ENCODE measurements at places on chromosomes 1 and 21.
A peak's percentile ranks its signal among the peaks of the same experiment; 100 is the strongest.

- no peak for DNase-seq
Observed at GRCh38 chr1:223810586-223810985, 35.2 kb downstream of the TP53BP2 start.

DNA sequence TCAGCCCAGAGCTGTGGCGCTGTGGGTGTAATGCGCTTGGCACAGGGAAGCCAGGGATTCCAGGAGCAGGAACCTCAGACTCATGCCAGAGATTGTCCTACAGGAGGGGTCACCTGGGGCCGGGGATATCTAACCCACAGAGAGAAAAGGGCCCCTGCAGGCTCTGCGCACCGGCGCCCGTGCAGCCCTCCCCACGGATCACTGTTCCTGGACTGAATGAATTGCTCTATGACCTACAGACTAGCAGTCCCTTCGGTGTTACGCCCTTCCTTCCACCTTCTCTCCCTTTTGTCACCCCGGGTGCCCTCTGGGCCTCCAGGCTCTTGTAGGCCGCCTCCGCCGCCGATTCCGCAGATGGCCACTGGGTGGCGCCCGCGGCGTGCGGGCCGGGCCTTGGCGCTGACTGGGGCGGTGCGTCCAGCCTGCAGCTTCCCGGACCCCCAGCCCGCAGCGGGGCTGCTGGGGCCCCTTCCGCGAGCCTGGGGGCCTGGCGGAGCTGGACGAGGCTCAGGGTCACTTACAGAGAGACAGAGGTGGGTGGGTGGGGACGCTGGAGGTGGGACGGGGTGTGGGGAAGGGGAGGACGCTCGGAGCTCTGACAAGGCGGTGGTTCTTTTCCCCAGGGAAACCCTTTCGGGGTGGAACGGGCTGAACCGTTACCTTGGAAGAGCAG is 101.3 kb downstream of the IER5 start:
- DNase-seq: peak; percentile 58

DNA sequence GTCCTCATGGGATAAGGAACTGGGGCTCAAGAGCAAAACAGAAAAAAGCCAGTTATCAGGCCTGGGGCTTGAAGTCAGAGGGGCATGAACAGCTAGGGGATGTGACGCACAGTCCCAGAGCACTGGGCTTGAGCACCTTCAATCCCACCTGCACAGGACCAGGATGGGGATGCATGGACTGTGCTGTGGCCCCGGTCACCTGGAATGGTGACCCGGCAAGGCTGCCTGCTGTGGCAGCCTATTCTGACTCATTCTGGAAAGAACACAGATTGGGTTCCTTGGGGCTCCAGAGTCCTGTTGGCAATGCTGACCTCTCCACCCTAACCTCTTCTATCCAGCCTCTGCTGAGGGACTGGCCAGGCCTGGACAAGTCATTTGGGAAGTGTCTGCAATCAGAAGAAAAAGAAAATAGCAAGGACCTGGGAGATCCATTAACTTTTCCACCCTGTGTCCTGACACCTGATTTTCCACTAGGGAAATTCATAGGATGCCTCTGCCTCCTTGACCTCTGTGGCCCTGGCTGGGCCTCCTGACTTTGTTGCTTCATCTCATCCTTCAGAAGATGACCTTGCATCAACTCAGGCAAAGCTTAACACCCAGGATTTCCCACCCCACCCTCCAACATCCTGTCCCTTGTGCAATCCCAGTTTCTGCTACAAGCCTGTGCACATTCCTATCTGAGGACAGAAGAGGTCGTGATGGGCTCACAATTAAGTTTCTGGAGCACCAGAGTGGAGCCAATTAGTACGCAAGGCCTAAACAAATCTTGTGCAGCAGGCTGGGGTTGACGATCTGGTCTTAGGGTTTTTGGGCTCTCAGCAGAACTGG is 17.9 kb upstream of the FMOD start:
- no peak for DNase-seq

DNA sequence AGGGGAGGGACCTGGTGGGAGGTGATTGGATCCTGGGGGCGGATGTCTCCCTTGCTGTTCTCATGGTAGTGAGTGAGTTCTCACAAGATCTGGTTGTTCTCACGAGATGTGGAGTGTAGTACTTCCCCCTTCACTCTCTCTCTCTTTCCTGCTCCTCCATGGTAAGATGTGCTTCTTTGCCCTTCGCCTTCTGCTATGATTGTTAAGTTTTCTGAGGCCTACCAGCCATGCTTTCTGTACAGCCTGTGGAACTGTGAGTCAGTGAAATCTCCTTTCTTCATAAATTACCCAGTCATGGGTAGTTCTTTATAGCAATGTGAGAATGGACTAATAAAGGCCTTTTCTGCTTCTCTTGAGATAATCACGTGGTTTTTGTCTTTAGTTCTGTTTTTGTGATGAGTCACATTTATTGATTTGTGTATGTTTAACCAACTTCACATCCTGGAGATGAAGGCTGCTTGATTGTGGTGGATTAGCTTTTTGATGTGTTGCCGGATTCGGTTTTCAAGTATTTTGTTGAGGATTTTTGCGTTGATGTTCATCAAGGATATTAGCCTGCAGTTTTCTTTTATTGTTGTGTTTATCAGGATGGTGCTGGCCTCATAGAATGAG is 45.5 kb downstream of the RABGAP1L start:
- DNase-seq: no peak

- no peak for DNase-seq
Observed at GRCh38 chr1:113109908-113110554, 37.0 kb downstream of the LRIG2 start.

DNA sequence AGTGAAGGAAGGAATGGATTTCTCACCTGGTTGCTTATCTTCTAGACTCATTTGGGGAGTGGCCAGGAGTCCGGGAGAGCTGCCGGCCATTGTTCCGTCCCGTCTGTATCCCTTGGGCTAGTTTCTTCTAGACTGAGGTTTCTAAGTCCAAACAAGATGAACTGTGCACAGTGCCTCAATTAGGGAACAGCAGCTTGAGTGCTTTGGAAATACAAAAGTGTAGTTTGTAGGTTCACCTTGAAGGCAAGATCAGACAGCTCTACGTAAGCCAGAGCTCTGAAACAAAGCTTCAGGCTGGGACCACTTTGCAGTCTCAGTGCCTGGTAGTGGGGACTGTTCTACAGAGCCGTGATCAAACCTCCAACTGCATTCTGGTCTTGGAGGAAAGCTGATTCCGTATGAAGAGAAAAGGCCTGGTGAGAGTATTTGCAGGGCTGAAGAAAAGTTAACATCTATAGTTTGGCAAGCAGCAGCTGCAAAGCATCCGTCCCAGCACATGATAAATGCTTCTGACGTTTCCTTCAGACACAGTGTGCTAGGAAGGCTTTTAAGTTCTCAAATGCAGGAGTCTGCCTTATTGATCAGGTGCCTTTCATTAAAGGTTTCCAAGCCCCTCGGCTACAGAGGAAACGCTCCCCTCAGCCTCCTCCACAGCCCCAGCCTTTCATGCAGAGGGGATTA is 432.8 kb downstream of the KIF26B start:
- no peak for DNase-seq

DNA sequence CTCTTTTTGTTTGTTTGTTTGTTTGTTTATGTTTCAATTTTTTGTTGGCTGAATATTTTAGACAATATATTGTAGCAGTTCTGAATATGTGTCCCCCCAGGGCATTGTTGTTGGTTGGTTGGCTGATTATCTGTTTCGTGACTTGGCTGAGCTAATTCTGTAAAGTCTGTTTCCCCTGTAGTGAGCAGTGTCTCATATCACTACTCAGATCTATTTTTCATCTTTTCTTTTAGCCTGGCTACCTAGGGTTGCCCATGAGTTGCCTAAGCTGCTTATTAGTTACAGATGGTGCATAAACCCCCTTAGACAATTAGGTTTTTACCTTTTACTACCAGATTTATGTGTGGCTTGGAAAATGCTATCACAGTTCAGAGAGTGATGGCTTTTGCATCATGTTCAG is 32.3 kb downstream of the CFAP57 start:
- no peak for DNase-seq

DNA sequence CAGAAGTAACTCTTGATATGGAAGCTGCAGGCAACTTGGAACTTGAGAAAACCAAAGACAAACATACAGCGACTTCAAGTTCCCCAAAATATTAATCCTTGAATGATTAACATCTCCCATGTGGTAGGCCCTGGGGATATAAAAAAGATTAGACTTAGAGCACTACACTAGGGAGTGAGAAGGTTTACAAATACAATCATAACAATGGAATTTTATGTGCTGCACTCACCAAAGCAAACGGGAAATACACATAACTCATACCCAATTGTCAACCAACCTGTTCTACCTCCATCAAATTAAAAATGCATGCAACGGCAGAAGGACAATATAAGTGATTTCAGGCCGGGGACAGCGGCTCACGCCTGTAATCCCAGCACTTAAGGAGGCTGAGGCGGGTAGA is 3.7 kb downstream of the SMYD3 start:
- DNase-seq: no peak

DNA sequence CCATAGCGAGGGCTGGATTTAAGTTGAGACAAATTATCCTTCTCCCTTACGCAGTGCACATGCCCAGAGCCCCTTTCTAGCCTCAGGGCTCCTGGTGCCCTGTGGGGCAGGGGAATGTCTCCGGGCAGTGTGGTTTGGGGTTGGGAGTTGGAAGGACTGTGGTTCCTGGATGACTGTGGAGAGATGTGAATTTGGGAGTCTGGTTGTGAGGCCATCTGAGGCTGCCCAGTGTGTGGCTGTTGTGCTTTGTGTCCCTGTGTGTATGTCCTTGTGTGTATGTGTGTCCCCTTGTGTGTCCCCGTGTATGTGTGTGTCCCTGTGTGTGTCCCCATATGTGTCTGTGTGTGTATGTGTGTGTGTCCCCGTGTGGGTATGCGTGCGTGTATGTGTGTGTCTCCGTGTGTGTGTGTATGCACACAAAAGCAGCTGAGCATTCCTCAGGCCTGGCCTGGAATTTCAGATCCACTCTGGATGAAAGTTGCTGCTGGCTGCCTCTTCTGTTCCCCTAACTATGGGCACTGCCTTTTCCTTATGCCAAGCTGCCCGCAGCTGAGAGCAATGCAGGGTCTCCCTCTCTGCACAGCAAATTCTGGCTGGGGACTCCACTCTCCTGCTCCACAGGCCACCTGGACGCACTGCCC is 65.4 kb downstream of the UBIAD1 start:
- no peak for DNase-seq

DNA sequence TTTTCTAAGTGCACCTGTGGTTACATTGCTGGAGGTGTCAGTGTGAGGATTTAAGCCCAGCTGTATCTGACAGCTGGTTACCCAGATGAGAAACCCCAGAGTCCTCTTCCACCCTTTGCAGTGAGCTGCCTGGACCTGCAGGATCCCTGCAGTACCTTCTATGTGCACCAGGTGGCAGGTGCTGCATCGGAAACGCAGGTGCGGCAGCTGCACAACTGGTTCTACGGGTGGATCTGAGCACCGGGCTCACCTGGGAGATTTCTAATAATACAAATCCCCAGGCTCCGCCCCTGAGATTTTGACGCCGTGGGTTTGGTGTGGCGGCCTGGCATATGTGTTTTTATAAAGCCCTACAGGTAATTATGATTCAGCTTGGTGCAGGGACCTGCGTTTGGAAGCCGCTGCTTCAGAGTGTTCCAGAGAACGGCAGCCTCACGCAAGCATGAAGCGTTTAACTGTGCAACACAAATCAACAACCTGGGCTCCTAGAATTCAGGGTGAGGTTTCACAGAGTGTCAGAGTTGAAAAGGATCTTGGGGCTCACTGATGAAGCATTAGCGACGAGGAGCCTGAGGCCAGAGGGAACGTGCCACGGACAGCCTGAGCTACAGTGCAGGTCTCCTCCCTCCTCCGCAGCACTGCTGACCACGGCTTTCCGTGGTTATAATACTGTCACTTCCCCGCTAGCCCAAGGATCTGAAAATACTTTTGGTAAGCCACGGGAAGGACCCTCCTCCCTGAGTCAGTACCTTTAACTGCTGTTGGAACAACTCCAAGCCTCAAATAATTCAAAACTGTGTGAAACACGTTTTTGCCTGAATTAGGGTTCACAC is 96.7 kb upstream of the TRABD2B start:
- DNase-seq: peak; percentile 59

DNA sequence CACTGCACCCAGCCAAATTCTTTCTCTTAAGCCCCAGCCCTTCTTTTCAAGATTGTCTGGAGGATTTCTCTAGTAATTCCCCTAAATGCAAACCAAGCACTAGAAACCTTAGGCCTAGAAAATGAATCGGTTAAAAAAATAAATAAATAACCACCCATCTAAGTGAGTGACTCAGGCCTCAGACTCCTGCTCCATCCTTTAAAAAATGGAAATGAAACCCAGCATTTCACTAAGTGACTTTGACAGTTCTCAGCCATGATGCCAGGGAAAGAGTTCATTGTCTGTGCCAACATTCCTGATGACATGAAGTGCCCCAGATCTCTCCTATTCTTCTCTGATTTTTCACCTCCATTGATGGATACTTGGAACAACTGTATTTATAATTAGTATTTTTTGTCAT is 415.2 kb upstream of the DAB1 start:
- no peak for DNase-seq

DNA sequence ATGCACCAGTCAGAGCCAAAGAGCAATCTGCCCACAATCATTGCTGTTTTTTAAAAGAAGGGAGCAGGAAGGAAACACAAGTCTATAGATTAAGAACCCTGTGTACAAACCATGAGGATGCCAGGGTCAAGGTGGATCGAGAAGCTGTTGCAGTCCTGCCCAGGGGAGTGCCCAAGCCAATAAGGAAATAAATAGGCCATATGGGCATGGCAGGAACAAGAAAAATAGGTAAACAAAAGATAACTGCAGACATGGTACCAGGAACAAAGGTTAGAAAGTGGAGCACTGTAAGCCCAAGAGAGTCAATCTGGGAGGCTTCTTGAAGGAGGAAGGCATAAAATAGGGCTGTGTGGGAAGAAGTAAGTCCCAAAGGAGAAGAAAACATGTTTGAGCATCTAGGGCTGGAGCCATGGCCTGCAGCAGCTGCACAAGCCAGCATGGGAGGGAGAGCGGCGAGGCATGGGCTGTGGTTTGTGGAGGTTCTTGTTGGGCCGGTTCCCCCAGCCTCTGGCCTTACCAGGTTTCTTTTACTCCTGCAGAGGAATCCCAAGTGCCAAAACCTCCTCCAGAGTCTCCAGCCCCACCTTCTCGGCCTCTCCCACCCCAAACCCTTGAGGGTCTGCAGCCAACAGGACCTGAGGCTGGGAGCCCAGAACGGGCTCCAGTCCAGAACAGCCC is 13.6 kb downstream of the INAVA start:
- no peak for DNase-seq
